ENCODE measurements at places on chromosomes 5 and 9. TPM values are rescaled to one million over a fixed set of nuclear protein-coding genes. Genes with fewer than 3 reads are reported as not detected.

Gene AP3B1
- 44.6 TPM for total RNA-seq

Gene CENPP
- total RNA-seq = 7.9 TPM

Gene UGCG
- 32.6 TPM for total RNA-seq

Gene GFRA3
- total RNA-seq = 0.22 TPM

Gene GRHPR
- 121 TPM for total RNA-seq

Measured in subcutaneous adipose tissue (tissue), 4 donors.